ENCODE measurements at places on chromosomes 6 and 20.

- DNase-seq = no peak
Observed at GRCh38 chr6:153058291-153058690, 55.8 kb upstream of the MTRF1L start.

DNA sequence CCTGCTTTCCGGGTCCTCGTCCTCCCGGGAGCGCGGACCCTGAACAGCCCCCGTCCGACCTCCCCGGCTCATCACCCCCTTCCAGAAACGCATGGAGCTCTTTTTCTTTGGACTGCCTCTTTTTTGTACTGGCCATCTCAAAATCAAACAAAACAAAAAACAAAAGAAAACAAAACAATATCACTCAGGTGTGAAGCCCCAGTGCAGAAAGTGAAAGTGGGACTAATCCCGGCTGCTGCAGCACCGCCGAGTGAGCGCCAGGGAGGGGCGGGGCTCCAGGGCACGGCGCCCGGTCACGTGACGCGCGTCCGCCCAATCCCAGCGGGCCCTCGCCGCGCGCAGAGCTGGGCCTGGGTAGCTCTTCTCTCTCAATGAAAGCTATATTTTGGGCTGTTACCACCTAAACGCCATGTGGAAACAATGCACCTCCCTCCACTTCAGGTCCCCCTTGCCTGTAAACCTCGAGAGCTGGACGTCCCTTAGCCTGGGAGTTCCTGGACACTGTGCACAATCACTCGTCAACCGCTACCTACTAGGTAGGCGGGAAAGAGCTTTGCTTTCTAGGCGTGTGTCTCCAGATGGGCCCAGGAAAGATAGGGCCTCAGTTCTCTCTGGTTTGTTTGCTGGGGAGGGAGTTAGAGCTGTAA lies 93.7 kb upstream of the PRDM1 start:
- DNase-seq = peak; percentile 83

GRCh38 chr6:26385734-26386125 lies 2.8 kb downstream of the BTN2A2 start:
- no peak for DNase-seq

DNA sequence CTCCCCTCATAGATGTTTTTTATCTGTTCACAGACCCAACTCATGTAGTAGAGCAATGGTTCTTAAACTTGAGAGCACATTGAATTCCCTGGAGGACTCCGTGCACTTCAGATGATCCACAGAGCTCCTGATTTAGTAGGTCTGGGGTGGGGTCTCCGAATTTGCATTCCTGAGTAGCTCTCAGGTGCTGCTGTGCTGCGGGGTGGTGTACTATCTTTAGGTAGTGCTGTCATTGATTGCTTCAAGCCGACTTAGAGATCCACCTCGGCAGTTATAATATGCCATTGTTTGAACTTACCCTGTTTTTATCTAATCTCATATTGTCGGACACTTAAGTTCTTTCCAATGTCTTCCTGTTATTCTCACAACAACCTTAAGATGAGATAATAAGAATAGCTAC lies 45.0 kb downstream of the BMP2 start:
- DNase-seq = no peak

DNA sequence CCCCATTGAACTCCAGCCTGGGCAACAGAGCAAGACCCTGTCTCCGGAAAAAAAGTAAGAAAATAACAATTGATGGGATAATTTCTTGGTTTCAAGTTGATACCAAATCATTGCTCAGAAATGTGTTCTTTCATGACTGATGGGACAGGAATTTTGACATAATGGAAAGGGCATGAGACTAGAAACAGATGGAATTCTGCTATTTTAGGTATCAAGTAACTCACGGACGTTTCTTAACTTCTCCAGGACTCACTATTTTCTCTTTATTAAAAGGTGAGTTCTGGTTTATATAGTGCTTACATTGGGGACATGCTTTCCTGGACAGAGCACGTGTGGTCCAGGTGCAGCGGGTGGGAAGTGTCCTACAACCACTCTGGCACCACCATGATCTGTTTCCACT lies 6.0 kb upstream of the DSP start:
- no peak for DNase-seq

DNA sequence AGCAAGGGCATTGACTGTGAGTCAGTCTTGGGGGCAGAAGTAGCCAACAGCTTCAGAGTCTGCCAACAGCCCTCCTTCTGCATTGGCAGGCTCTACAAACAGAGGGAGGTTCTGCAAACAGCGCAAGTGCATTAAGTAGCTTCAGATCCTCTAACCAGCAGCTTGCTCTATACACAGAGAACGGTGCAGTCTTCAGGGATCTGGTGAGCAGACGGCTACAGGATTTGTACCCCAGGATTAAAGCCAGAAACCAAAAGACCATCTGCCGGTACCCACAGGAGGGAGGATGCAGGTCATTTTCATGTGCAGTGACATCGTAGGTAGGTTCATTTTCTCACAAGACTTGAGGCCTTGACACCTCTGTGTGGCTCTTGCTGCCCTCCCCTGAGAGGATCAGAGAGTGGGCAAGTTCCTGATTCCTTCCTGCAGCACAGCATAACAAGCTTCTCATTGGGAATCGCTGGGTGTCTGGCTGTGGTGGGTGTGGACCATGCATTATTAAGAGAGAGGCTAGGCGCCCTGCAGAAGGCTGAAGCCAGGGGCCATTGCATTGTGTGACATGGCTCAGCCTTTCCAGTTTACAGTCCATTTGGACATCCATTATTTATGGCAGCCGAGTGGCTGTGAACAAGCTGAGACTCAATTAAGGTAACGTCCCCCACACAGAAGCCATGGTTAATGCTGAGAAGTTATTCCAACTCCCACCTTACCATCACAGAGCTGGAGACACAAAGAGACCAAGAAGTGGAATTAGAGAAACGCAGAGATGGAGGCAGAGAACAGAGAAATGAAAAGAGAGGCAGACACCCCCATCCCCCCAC lies 250.0 kb downstream of the LRFN2 start:
- DNase-seq = no peak

GRCh38 chr6:37454420-37455140 lies 21.6 kb downstream of the CMTR1 start:
- DNase-seq = no peak

GRCh38 chr6:168574075-168574698 lies 133.2 kb downstream of the SMOC2 start:
- no peak for DNase-seq

GRCh38 chr20:31934968-31935764 lies 16.7 kb downstream of the PDRG1 start:
- DNase-seq = no peak

- no peak for DNase-seq
Observed at GRCh38 chr6:21099338-21100314, 493.9 kb upstream of the SOX4 start.

- DNase-seq = no peak
Observed at GRCh38 chr20:39263076-39263475, 300.9 kb downstream of the DHX35 start.

GRCh38 chr6:156647991-156648390 lies 129.2 kb upstream of the ARID1B start:
- no peak for DNase-seq

DNA sequence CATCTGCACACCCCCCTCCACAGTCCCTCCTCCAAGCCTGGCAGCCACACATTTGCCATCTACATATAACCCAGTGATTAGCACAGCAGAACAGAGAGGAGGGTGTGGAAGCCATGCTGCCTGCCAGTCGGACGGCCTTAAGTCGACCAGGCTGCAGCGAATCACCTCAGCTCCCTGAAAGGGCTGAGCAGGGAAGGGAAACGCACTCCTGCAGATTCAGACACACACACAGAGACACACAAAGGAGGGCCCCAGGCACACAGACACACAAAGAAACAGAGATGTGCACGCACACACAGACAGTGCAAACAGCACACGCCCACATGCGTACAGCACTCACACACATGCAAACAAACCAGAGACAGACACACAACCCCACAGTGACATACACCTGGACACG lies 11.2 kb upstream of the SIRPA start:
- no peak for DNase-seq

DNA sequence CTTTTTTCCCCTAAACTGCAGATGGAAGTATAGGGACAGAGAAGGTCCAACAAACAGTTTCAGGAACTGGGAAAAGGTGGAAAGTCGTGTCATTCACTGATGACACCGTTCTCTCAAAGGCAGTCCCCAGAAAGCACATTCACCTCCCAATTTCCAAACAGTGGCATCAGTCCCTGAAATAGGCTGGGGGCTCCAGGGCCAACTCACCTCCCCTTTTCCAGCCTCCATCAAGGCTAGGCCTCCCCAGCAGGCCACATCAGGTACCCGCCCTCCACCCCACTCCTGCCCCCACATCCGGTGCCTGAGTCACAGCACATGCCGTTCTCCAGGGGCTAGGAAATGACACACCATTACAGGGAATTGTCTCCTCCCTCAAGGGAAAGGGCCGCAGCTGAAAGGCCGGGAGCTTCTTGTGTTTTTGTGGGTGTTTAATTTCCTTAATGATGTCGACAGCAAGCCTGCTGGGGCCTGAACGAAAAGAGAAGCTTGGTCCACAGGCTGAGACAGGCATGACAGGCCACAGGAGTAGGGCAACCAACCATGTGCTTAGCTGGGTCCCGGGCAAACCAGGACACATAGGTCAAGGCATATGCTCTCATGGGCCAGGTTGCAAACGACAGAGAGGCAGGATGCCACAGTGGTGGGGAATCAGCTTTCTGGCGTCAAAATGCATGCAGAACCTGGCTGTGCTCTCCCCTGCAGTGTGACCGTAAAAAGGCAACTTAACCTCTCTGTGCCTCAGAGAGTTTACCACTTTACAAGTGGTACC lies 39.2 kb downstream of the ZMYND8 start:
- peak; percentile 58 for DNase-seq

GRCh38 chr6:32969685-32970412 lies 1.5 kb downstream of the BRD2 start:
- peak; percentile 70 for DNase-seq

DNA sequence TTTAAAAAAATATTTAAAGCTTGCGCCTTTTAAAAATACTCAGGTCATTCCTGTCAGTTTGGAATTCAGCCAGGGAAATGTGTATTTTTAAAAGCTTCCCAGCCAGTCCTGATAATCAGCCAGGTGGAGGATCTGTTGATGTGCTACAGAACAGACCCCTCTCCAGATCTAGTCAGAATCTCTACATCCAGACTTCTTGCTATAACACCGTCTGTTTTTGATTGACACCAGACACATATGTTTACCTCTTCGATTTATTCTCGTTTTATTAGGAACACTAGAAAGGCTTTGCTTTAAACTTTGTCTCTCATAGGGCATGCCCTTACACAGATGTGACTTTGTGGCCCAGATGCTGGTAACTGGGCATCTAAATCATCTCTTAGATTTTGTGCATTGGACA lies 11.7 kb downstream of the PARD6B start:
- no peak for DNase-seq

DNA sequence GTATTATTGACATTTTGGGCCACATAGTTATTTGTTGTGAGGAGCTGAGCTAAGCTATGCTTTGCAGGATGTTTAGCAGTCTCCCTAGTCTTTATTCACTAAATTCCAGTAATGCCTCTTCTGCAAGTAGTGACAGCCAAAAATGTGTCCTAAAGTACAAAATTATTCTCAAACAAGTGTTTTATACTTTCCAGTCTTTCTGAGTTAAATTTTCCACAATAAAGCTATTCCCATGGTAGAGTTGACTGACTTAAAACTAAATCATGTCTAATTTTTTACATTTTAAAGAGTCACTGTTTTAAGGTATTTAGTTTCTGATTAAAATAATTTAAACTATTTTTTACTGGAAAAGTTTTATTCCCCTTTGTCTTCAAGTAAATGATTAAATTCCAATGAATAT lies 717.8 kb upstream of the HS3ST5 start:
- DNase-seq = no peak

DNA sequence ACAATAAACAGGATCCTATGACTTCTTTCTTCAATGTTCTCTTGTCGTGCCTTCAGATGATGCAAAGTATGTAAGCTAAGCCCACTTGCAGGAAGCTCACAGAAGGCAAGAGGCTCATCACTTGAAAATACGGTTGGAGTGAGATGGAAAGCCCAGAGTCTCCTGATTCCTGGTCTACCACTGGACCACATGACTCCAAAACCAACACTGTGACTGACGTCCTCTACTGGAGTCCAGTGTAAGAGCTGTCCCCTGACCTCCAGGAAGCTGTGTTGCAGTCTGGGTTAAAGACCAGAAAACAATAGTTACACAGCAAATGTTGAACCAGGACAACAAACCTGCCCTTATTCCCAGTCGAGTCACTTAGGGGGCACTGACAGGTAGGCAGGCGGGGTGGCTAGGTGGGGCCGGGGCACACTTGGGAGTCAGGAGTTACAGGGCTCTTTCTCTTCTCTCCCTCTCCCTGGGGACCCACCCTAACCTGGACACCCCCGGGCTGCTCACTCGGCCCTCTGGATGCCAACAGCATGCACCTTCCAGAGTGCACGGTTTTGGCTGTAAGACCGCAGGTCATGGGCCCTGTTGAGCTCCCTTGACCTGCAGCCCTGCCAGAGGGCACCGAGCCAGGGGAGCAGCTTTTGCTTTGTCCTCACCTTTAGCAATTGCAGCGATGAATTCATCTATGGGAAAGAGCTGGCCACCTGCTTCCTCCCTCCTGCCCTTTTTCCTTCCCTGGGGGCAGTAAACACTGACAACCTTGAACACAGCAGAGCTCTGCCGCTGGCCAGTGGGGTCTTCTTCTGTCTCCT lies 7.4 kb downstream of the PCK1 start:
- no peak for DNase-seq

DNA sequence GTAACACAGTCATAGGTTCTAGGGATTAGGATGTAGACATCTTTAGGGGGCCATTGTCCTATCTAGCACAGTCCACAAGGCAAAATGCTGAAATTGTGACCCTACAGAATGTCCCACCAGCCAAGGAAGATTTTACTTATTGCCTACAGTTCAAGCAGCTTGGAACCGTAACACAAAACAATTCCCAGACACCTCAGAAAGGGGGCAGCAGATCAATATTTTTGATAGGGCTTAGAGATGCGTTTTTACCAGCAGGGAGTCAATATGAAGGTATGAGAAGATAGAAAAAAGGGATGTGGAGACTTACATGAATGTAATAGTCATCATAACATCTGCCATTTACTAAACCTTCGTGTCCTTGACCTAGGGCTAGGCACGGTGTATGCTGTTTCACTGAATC lies 81.0 kb downstream of the TMEM170B start:
- DNase-seq = no peak

DNA sequence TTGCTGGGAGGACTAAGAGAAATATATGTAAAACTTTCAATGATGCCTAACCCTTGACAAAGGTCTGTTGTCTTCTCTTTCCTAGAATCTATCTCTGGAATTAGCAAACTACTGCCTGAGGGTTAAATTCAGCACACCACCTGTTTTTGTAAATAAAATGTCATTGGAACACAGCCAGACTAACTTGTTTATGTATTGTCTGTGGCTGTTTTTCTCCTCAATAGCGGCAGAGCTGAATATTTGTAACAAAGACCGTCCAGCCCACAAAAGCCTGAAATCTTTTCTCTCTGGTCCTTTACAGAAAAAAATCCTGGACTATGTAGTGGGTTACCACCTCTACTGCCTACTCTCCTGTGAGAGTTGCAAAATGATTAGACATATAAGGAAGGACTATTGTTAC lies 33.3 kb upstream of the SYNDIG1 start:
- DNase-seq = no peak

DNA sequence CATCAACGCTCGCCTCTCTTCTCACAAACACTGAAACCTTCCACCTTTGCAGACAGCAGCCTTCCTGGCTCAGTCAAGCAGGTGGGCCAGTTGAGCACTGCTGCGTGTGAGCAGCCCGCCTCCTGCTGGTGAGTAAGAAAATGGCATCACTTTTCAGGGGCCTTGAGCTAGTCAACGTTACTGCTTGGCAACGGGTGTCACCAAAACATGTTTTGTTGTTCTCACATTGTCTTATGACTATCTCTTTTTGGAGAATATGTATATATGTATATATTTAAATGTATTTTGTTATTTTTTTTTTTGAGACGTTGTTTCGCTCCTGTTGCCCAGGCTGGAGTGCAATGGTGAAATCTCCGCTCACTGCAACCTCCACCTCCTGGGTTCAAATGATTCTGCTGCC lies 97.0 kb upstream of the AGPAT4 start:
- DNase-seq = peak; percentile 54
